GM23338 (cell line): ENCODE measurements at places on chromosomes 1 and 21. TPM values are rescaled to one million over a fixed set of nuclear protein-coding genes. Genes with fewer than 3 reads are reported as not detected.

DNA sequence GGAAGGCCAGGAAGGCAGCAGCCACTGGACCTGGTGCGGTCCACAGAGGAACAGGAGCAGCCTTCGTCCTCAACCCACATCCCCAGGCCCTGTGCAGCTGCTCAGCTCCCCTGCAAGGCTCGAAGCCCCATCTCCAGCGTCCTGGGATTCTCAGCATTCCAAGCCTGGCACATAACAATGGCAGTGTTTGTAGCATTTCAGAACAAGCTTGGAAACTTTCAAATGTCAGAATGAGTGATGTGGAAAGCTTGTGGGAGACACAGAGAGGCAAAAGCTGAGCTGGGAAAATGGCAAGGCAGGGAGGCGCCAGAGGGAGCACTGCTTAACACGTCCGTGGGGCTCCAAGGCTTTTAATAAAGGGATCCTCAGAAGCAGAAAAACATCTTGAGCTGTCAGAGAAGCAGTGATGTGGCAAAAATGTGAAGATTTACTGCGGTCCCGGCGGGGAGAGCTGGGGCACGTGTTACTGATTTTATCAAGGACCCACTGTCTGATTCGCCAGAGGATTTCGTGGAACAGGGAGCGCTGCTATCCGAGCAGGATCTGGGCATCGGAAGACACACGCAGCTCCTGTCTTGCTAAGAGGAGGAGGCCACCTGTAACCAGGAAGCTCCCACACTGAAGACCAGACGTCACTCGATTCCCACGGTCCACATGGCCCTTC lies 38.1 kb downstream of the TOMM20 start:
- peak; percentile 93 for DNase-seq

DNA sequence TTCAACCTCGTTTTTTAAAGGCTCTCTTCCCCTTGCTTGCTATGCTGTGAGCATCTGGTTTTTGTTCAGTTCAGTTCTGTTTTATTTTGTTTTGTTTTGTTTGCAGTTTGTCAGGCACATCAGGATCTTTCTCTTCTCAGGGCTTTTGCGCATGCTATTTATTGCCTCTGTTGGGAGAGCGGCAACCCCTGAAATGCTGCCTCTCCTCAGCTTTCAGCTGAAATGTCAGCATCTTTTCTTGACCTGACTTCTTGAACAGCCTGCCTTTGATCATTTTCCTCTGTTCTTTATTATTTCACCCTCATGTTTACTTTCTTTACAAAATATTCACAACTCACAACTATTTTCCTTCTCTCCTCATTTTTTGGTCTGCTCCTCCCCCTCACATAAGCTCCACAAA lies 50.4 kb upstream of the RC3H1 start:
- DNase-seq = no peak

GRCh38 chr1:94727846-94728715 lies 92.1 kb upstream of the SLC44A3 start:
- no peak for DNase-seq

PTBP2 gene
- 97.1 and 108 TPM in 2 replicates for total RNA-seq

GRCh38 chr1:29713857-29714256 lies 477.5 kb downstream of the PTPRU start:
- DNase-seq = no peak

DNA sequence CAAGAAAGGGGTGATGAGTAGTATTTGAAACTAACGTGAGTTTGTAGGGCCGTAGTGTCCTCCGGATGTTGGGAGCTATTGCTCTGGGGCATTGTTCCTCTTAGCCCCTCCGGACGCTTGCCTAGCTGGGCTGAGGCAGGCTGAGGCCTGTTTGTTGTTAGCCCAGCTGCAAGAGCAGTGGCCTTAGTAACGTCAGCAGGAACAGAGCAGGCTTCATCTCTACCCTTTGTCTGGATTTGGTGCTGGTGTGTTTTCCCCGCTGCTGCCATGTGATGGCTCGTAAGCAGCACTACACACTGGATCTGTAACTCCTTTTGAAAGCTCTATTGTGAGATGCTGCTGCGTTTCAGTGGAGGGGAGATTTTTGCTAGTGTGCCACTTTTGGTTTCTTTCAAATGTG lies 57.6 kb downstream of the DNM3 start:
- DNase-seq = peak; percentile 68
